ENCODE measurements at places on chromosomes 4 and X.

GRCh38 chrX:21490341-21490740, 116.1 kb downstream of the CNKSR2 start:
- DNase-seq: no peak

DNA sequence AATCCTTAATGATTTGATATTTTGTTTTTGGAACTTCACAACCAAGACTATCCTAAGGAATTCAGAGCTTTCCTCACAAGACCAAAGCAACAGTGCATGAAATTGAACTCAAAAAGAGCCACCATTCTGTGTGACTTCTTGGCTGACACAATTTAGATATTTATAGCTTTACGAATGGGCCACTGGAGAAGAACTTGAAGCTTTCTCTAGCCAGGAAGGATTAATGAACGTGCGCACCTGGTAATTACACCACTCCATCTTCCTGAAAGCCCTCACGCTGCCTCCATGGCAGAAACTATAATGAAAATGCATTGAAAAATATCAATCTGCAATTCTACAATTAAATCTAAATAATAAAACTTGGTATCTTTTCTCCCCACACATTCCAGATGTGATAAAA, 1057.8 kb downstream of the DMD start:
- DNase-seq: no peak

DNA sequence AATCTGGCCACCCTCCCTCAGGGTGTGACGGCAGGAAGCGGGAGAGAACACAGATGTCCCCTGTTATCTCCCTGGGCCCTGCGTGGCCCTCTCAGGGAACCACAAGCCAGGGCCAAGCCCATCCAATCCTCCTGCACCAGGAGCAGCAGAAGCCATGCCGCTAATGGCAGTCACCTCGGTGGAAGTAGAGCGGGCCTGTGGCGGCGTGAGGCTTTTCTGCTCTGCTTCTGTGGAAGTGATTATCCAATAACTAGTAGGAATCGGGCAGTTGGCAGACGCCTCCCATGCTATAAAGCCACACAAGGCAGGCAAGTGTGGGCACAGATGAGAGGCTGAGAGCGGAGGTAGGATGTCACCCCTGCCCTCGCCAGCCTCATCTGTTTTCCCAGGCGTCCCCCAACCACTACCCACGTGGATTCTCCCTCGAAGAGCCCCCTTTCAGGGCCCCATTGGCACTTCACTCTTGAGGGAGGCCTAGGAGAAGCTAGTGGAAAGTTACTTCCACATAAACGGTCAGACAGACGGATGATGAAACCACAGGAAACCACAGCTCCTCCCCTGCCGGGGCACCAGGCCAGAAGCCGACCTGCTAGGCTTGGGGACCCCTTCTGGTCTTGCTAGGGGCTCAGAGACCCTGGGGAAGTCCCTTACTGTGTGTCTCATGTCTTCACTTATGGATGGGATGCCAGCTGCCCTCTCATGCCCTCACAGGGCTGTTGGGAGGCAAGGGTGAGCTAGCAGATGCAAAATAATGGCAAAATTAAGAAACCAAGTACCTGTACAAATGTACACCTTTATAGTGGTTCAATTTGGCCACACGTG, 18.8 kb upstream of the TMSB4X start:
- no peak for DNase-seq

DNA sequence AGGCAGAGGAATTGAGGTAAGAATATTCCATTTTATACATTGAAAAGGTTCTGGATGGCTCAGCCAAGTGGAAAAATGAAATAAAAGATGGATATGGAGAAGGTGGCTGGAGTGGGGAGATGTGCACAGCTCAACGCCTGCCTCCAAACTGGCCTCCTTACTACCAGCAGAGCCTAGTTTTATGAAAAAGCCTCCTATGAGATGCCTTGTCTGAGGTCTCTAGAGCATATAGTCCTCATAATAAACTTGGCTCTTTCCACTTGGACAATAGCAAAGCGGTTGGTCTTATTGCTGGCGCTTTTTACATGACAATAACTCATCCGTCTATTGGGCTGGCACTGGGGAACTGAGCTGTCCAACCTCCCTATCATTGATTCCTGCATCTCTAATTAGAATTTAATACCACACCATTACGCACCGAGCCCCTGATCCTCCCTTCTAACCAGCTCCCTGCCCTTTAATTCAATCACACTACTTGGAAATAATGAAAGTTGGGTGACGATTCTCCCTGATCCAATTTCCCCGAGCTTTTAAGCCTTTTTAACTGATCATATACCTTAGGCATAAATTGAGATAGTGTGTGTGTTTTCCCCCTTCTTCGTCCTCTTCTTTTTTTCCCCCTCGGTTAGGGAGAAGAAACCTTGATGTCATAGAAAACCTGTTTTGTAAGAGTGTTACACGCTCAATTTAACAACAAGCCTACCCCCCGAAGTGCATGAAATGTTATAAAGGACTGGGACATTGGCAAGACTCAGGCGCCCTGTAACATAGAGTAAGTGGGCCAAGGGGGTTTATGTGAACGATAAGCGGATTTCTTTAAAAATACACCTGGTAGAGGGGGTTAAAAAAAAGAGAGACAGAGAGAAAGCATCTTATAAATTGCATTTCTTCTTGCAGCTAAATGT, at the start of gene PHOX2B:
TSS of gene PHOX2B (minus strand) at position 155 of the 905 bp plus-strand sequence. CDS start at position 40, 115 bp downstream.
- no peak for DNase-seq

GRCh38 chr4:53800741-53801140, 209.5 kb upstream of the LNX1 start:
- DNase-seq: no peak

GRCh38 chrX:100745806-100746537, 14.1 kb upstream of the SYTL4 start:
- no peak for DNase-seq

DNA sequence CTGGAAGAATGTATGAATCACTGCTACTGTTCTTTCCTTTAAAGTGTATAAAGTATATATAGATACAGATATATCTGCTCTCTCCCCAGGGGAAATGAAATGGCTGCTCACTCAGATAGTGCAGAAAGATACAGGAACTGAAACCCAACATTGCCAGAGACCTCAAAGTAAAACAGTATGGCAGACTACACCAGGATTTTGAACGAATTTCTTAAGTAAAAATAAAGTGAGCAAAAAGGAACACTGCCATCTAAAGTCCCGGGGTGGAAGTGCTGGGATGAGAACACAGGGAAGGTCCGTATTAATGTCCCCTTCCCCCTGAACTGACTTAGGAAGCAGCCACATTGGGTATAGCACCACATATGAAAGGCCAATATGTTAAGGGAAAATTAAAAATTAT, 93.4 kb downstream of the TMA16 start:
- no peak for DNase-seq

DNA sequence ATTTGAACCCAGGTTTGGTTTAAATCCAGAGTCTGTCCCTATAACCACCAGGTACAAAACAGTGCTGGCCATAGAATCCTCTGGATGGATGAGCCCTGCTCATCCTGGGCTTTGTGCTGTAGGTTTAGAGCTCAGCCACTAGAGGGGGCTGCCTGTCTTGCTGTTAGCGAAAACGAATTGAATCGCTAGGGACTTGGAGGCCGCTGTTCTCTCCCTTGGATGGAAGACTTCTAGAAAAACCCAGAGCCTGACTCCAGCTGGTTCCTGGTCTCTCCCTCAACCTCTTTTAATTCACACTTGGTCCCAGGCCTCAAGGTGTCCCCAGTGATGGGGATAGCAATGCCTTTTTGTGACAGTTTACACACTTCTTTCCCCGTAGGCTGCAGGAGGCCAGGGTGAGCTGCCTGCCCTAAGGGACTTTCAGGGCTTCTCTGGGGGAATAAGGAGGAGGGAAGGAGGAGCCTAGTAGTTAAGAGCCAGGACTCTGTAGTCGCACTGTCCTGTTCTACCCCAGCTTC, 8.7 kb downstream of the RIPPLY1 start:
- peak; percentile 42 for DNase-seq

GRCh38 chr4:105119356-105119755, 27.3 kb upstream of the TET2 start:
- no peak for DNase-seq

DNA sequence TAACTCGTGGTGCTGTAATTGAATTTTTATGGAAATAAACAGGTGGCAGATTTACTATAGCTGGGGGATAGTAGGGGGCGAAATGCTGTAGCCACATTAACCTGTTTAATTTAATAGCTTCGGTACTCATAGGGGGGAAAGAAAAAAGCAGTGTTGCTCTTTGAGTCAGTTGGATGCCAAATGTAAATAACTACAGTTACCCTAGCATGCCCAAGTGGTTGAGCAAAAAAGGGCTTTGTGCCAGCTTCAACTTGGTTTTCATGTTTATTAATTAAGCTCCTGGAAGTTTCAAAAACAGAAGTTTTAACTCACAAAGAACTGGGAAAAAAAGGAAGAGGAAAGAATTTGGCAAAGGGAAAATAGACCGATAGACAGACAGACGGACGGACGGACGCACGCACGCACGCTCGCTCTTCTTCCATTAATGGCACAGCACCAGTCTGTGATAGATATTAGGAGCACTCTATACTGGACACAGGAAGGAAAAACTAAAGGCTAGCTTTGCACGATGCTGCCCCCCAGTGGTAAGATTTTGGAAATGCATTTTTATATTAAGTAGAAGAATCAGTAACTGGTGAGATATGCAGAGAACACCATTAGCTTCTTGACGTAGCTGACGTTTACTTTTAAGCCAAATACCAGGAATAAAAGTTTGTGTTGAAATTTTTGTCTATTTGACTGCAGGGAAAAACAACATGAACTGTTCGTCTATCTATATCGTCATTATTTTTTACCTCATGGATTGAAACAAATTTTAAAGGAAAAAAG, 151.8 kb downstream of the SLC7A11 start:
- peak; percentile 72 for DNase-seq

DNA sequence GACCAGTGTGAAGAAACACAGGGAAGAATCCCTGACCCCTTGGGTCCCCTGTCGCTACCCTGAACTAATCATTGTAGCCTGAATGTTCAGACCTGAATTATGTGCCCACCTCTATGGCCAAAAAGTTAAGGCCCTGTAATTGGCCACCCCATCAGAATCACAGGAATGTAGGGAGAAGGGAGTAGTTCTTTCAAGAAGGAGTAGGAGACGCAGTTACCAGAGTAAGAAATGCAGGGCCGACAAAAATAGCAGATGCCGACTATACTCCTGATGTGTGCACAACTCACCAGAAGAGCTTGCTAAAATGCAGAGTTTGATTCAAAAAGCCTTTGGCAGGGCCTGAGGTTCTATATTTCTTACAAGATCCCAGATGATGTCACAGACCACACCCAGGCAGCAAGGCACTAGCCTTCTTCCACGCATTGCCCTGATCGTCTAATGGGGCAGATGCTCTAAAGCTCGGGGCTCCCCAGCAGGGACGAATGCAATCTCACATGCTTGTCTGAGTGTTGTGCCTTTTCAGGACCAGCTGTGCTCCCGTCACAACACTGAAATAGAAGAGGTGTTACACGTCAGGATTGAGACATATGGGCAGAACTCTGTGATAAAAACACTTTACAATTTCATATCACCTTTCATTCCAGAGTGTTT, 161.0 kb upstream of the FAM241A start:
- DNase-seq: no peak

DNA sequence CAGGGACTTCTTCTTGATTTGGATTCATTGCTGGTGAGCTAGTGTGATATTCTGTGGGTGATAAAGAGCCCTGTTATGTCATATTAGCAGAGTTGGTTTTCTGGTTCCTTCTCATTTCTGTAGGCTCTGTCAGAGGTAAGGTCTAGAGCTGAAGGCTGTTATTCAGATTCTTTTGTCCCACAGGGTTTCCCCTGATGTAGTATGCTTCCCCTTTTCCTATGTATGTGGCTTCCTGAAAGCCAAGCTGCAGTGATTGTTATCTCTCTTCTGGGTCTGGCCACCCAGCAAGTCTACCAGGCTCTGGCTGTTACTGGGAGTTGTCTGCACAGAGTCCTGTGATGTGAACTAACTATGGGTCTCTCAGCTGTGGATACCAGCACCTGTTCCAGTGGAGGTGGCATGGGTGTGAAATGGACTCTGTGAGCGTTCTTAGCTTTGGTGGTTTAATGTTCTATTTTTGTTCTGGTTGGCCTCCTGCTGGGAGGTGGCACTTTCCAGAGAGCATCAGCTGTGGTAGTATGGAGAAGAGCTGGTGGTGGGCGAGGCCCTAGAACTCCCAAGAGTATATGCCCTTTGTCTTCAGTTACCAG, 373.7 kb downstream of the AR start:
- DNase-seq: no peak

- DNase-seq: no peak
These were observed 29.5 kb downstream of the SRPX2 start for GRCh38 chrX:100673397-100673953.

DNA sequence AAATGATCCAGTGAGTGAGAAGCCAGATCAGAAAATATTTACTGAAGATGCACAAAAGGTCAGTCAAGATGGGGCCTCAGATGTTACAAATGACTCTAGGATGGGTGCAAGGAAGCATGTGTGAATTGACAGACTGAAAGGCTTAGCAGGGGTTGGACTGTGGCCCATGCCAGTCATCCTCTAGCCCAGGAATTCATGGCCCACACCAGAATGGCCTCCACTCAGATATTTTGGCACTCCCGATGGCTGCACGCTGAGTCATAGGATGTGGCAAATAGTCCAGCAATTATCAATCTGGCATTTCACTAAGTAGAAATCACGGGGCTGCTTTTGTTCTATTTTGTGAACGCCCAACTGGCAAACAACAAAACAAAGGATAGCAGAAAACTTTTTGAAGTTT, 406.5 kb downstream of the IQCM start:
- no peak for DNase-seq

DNA sequence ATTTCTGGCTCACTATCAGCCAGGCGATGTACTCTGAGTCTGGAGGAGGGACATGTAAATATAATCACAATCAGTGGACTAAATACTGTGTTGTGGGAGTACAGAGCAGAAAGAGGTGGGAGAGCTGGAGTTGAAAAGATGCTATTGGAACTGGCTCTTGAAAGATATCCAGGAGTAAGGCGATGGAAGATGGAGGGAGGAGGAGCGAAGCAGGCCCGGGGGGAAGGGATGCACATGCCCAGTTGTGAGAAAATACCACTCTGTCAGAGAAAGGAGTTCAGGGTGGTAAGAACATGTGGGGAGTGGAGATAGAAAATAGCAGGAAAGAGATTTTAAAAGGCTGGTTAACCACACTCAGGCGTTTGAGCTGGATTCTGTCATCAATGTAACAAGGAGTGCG, 216.9 kb upstream of the ETNPPL start:
- no peak for DNase-seq

DNA sequence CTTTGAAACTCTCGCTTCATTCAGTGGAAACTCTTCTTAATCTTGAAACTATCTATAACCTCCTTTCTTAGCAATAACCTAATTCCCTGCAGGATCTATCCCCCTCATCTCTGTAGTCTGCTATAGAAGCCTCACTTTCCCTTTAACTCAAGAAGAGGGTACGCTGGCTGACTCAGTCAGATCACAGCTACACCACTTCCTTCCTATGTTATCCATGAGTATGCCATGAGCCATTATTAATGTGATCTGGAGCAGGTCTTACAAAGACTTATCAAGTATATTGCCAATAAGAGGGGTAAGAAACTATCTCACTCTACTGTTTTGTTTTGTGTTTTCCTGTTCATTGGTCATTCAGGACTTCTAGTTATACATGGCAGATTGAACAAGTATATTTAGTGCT, 165.3 kb downstream of the PJA1 start:
- no peak for DNase-seq

GRCh38 chrX:39008549-39008948, 207.3 kb downstream of the MID1IP1 start:
- DNase-seq: no peak

All from putamen (tissue), 1 donor.